Type B pancreatic cell (in vitro differentiated cells): ENCODE measurements at places on chromosomes 5 and 9.

- DNase-seq, result no peak
Observed at GRCh38 chr5:154277499-154277898, 87.0 kb downstream of the GALNT10 start.

GRCh38 chr5:68217047-68217355, 1.4 kb downstream of the PIK3R1 start:
- no peak for DNase-seq

DNA sequence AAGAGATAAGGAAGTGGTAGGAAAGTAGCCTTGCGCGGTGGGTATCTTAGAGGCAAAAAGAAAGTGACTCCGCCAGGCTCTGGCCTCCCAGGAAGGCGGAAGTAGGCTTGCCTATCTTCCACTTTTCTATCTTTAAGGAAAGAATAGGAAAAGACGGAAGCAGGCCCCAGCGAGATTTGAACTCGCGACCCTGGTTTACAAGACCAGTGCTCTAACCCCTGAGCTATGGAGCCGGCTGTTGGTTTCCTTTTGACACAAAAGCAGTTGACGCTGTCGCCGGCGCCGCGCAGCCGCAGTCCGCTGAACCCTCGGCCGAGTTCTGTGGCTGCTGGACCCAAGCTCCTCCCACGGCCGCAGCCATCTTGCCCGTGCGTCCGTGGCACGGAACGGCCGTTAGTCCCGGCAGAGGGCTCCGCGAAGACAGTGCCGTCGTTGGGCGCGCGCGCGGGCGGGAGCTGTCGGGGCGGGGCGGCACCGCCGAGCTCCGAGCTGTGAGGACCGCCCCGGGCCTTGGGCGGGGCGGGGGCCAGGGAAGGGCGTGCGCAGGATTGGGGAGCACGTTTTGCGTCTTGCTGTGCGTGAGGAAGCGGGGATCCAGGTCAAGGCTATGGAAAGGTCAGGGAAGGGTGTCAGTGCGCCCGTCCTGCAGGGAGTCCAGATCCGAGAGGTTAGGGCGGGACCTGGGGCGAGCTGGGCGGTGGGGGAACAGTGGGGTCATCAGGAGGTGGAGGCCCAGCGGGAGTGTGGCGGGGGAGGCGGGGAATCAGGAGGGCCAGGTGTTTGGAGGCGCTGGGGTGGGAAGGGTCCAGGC, 13.3 kb downstream of the TRIM7 start:
- DNase-seq, result peak; percentile 99

DNA sequence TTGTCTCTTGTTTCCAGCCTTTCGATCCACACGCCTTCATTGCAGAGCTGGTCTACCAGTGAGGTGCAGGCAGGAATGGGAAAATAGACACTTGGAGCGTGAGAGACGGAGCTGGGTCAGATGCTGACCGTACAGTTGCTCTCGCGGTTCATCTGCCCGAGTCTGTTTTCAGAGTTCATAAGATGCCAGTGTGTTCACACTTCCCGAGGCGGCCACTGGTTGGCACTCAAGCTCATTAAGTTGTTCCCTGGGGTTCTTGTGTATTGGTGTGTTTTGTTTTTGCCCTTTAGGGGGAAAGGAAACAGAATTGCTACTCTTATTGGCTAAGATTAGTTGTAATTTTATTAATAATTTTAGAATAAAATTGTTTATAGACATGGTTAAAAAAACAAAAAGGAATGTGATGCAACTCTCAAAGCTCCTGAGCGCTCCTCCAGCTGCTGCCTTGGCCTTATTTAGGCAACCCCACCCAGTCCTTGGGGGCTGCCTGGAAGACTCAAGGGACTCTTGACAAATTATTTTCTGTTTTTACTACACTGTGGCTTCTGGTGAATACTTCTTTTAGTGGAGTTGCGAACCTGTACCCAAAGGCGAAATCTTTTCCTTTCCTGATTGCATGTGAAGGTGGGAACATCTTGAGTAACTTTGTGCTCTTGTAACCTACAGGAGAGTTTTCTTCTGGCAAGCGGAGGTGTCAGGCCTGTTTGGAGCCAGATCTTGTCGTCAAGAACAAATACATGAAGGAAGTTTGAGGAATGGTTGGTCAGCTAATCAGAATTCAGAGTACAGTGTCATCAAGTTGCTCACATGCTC, 146.1 kb downstream of the MAST4 start:
- no peak for DNase-seq

GRCh38 chr9:128689293-128689774, 312 bp downstream of the SET start:
- no peak for DNase-seq
